ENCODE measurements at places on chromosomes 6 and 20.

DNA sequence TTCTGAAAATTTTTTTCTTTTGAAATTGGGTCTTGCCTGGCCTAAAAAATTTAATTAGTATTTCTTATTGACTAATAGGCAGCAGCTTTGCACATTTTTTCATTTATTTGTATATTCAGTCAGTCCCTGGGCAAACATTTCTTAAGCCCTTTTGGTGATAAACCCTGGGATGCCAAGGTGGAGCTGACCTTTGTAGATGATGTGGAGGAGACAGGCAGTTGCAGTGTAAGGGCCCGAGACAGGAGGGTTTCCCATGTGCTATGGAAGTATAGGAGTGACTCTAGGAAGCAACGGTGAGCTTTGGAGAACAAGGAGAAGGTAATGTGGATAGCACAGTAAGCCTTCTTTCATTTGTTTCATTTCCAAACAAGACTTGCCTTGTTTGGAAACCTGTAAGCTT is 3.5 kb downstream of the MYBL2 start:
- no peak for DNase-seq

DNA sequence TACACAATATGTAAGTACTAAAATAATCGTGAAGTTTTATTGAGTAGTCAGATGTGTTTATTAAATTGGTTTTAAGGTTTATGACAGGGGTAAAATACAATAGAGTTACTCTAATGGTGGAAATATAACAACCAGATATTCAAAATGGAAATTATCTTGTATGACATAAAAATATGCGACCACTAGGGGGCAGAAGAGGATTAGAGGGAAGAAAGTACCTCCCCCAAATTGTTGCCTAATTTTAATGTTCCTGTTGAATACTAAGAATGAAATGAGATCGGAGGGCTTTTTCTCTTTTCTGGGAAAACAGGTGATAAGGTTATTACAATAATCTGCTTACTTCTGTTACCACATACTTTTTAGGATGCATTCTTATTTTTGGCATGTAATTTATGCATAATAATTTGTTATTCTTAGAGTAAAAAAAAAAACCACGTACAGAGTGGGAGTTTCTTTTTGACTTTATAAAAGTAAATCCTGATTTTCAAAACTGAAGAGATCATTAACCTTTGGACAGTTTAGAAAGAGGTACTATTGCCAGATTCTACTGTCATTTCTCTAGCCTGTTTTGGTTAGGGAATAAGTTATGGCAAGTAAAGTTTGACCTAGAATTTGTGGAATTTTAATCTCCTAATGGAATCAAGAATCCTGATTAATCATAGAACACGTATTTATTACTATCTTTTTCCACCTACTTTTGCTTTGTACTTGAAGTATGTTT is 159.2 kb downstream of the CD109 start:
- DNase-seq: no peak

DNA sequence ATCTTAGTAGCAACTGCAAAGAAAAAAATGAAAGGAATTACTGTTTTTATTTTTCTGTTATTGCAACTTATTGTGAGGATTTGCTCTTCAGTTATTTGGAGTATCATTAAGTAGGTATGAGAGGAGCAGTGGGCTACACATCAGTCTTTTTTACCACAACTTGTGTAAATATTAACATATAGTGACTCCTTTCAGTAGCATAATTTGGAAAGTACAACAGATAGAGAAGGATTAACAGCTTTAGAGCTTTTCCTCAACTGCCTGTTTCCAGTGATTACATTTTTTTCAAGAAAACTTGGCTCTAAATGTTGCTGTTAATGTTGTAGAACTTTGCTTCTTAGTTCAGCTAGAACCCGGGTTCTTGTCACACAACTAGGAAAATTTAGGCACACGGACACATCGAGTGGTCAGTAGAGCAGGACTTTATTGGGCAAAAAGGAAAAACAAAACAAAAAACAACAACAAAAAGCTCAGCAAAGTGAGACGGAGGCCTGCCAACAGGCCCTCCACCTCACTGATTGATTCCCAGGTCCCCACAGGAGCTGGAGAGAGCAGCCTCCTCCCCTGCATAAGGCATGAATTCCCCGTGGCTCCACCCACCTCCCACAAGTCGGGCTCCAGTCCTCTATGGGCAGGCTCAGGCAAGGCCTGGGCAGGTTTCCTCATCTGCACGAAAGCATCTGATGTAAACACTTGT is 75.1 kb downstream of the ADGRG6 start:
- no peak for DNase-seq

- DNase-seq: no peak
Measured at GRCh38 chr20:51184289-51184688, 161.4 kb upstream of the KCNG1 start.

GRCh38 chr6:157020881-157021343 is 243.7 kb downstream of the ARID1B start:
- DNase-seq: peak; percentile 50

DNA sequence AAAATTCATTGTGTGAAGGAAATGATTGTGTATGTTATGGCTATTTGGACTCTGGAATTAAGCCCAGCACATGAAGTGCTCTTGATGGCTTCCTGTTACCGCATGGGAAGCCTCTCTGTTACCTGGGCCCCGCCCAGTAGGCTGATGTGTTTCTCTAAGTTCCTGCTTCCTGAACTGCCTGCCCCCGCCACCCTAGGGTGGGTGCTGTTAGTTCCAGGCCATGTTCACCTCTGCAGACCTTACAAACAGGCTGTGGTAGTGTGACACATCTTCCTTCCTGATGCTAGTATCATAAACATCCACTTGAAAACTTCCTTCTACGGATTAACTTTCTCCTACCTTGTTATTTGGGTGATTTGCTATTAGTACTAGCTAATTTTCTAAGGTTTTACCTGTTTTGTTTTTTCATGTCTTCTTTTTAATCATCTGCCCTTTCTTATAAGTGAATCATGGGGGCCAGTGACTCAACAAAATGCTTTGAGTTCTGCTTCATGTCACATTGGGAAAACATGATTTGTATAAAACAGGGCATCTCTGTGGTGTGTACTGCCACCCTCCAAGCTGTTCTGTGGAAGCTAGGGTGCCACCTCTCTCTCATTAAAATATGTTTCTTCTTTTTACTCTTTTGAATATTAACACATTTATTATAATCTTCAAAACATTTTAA is 40.6 kb downstream of the SH3BGRL2 start:
- DNase-seq: no peak

- no peak for DNase-seq
Measured at GRCh38 chr20:58995461-58996225, 11.4 kb downstream of the CTSZ start.

- DNase-seq: no peak
Measured at GRCh38 chr6:41935193-41935574, 6.4 kb downstream of the CCND3 start.

GRCh38 chr20:10350188-10350842 is 83.7 kb downstream of the MKKS start:
- DNase-seq: no peak

DNA sequence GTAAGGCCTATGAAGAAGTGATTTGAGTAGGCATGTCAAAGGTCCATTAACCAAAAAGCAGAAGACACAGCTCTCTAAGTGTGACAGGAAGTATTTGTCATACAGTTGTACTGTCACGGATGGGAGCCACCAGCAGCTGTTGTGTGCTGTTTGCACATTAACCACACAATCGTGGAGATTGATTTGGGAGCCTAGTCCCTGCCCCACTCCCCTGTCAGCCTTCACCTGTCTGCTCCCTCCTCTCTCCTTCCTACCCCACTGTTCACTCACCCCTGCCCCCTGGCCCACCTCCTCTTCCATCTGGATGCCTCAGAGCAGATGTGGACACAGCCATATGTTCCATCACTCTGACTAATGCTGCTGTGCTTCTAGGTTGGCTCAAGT is 124.7 kb upstream of the SPACA1 start:
- DNase-seq: no peak

- no peak for DNase-seq
Measured at GRCh38 chr20:62168061-62168460, 14.8 kb upstream of the MTG2 start.

DNA sequence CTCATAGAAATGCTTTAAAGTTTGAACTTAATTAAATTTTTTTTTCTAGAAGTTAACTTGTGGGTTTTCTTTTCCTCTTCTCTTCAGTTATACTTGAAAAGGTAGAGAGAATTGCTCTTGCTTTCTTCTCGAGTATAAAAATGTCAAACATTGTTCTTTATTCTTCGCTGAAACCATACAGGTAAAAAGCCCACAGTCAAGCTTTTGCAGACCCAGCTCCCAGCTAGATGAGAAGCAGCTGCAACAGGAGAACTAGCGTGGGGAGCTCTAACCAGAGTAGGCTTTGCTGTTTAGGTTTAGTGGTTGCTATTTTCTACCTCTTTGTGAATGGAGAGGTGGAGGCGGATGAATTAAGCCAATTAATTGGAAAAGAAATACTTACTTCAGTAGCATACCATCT is 102.7 kb downstream of the JARID2 start:
- DNase-seq: no peak

- no peak for DNase-seq
Measured at GRCh38 chr20:9081423-9081966, 12.6 kb downstream of the PLCB4 start.

GRCh38 chr20:62792182-62792939 is 3.9 kb upstream of the MRGBP start:
- no peak for DNase-seq

DNA sequence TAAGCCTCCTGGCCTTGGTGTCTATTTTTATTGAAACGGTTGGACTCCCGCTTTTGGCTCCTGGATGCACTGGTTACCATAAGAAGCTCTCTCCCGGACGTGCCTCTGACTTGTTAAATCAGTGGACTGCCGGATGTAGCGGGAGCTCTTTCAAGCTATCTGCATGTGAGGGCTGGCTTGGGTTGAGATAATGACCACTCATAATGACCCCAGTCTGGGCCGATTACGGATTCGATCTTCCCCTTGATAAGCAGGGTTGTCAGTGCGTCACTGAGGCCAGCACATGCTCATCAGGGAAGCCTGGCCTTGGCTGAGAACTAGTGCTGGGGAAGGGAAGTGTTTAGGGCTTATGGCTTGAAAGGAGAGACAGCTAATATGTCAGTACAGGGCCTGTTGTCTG is 528.1 kb downstream of the CDH26 start:
- DNase-seq: no peak

- no peak for DNase-seq
Measured at GRCh38 chr6:105186576-105186975, 6.8 kb upstream of the POPDC3 start.

DNA sequence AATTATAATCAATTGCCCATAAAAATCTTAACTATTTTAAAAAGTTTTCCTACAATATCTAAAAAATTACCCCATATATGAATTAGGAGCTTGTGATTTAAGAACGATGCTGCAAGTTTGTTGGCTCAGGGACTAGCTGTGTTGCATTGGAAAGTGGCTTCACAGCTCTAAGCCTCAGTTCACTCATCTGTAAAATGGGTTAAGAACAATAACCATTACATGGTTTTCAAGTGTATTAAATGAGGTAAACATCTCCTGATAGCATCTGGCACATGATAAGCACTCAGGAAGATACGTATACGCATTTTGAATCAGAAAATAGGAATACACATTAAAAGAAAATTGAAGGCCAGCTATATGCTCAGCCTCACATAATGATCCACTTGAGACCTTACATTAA is 76.4 kb downstream of the ARHGAP18 start:
- no peak for DNase-seq

DNA sequence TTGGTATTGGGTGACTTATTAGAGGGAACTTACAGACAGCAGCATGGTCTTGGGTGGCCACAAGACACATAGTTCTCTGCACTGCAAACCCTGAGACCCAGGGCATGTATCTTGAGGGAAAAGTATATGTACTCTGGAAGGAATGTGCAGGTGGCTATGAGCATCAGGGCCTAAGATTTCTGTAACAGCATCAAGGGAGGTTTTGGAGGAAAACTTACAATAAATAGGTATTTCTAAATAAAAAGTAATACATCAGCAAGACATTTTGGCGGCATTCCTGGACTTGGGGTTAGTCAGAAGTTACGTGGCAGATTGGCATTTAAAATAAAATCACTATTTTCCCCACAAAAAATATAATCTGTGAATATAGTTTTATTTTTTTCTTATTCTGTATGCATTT is 8.0 kb upstream of the STX7 start:
- DNase-seq: no peak

GRCh38 chr20:57834306-57835073 is 124.7 kb upstream of the PMEPA1 start:
- no peak for DNase-seq

- DNase-seq: no peak
Measured at GRCh38 chr6:108805611-108806167, 42.5 kb upstream of the ARMC2 start.

DNA sequence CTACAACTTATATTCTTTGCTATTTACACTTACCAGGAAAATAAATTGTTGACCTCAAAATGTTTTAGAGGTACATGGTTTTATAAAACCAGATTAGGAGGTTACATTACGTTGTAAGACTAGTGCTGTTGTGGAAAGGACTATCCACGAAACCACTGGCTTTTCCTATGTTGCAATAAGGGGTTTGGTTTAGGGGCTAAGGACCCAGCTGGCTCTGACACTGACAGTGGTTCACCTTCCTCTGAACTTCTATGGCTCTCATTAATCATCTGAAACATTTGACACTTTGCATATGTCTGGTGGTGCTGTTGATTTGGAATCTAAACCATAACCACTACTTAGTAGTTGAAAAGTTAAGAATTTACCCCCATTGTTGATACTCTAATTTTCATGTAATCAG is 186.7 kb downstream of the NKAIN2 start:
- no peak for DNase-seq

DNA sequence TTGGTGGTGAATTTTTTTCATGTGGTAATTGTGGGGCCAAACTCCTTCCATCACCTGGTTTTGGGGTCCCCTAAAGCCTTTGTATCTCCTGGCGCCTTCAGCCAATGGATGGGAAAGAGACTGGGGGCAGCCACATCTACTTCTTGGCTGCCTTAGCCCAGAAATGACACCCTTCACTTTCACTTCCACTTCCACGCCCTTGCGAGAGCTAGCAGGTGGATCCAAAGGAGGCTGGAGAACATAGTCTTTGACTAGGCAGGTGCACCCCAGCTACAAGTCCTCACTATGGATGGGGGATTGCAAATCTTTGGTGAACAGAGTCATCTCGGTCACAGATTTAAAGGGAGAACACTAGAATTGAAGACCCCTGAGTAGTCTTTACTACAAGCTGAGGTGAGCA is 70.8 kb downstream of the NDUFAF5 start:
- no peak for DNase-seq

DNA sequence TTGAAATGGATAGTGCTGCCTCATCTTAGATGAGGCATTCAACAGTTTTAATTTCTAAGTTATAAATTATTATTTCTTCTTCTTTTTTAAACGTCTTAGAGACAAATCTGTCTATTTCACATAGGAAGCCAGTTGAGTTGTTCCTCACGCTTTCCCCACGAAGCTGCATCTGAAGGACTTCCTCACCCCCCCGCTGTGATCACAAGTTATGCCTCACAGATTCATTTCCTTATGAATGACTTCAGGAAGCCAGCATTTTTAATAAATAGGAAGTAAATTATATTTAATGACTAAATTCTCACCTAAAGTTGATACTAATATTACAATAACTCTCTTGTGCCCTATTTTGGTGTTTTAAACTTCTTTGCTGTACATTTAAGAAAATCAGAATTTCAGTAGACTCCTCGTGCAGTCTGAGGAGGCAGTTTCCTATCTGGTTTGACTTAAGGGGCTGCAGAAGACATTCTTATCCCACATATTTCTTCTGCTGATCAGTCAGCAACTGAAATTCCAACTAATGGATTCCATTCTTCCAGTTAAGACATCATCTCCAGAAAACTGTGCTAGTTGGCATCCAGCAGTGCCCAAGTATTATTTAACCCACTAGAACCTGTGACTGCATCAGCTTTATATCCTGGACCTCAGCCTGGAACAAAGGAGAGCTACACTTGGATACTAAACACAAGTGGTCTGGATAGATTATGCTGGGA is 182.7 kb upstream of the CCN2 start:
- DNase-seq: no peak

Data from activated gamma-delta T cell (primary cell).